Mucosa of gallbladder (tissue), 1 donor: ENCODE measurements at places on chromosomes 4 and X. TPM values are rescaled to one million over a fixed set of nuclear protein-coding genes. Genes with fewer than 3 reads are reported as not detected.

The MAGED4B gene
- 47.9 TPM for total RNA-seq

DNA sequence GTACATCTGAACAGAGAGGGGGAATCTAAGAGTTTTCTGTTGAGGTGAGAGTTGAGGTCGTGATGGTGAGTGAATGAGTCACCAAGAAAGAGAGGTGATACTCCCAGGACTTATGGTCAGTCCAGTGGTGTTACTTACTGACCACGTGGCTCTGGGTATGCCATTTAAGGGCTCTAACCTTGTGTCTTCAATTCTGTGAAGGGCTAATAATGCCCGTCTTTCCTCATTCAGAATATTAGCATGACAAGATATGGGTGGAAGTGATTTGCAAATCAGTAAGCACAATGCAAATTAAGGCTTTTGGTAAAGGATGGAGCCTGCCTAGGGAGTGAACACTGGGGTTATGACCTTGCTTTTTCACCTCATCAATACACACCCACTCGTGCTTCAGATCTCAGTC, 75.2 kb downstream of the COQ2 start:
- no peak for DNase-seq

The CFAP47 gene
- 0.17 TPM for total RNA-seq

GRCh38 chr4:169925678-169926077, 100.5 kb downstream of the MFAP3L start:
- DNase-seq = no peak

GRCh38 chr4:8272472-8273428, 3.2 kb downstream of the HTRA3 start:
- no peak for DNase-seq

The TMPRSS11B gene
- total RNA-seq = not detected

The AGTR2 gene
- total RNA-seq = 0.17 TPM

The GATA1 gene
- 0.98 TPM for total RNA-seq

- no peak for DNase-seq
These were observed 26.0 kb upstream of the MGST2 start for GRCh38 chr4:139639654-139640053.

The KDM6A gene
- total RNA-seq = 41.1 TPM

- DNase-seq = no peak
These were observed 1.1 kb downstream of the NKX3-2 start for GRCh38 chr4:13543032-13543838.

DNA sequence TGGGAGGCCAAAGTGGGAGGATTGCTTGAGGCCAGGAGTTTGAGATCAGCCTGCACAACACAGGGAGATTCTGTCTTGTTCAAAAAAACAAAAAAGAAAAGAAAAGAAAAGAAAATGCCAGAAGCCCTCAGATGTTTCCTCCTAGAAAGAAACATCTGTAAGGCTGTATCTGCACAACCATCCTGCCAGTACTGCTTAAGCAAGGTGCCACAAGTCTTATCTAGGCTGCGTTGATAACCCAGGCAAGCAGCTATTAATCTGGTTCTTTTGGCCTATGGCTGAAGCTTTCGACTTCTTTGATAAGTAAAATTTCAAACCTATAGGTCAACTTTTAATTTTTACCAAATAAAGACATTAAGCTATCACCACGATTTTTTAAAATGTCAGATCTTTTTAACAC, 3.1 kb downstream of the COX18 start:
- DNase-seq = no peak

- no peak for DNase-seq
These were observed 139.2 kb downstream of the HDX start for GRCh38 chrX:84363051-84363450.
